Renal pelvis (tissue), 12 donors: ENCODE measurements at places on chromosomes 16 and 17.

DNA sequence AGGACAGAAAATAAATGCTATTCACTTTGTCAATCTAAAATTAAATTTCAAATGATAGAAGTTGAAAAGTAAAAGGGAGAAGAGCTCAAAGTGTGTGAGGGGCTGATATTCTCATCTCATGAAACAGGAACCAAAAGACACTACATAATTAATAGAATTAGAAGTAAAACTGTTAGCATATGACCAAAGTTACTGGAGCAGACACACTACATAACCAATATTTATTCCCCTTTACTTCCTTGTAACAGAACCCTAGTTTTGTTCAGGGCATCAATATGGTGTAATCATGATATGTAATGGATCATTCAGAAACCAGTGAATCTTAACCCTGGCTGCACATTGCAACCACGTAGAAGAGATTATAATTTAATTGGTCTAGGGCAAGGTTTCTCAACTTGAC lies 109.5 kb upstream of the SIAH1 start:
- no peak for DNase-seq

GRCh38 chr17:67386965-67387551 lies 10.0 kb downstream of the PITPNC1 start:
- no peak for DNase-seq

GRCh38 chr17:35731917-35732805 lies 722 bp downstream of the RASL10B start:
- DNase-seq = no peak

- DNase-seq = no peak
These were observed 2032.8 kb downstream of the TP53TG3F start for GRCh38 chr16:35492225-35492624.

GRCh38 chr16:68737046-68737729 lies at the start of gene CDH1:
Gene CDH1 (plus strand): TSS chr16:68737292. CDS start chr16:68737416, 124 bp downstream.
- DNase-seq = no peak

DNA sequence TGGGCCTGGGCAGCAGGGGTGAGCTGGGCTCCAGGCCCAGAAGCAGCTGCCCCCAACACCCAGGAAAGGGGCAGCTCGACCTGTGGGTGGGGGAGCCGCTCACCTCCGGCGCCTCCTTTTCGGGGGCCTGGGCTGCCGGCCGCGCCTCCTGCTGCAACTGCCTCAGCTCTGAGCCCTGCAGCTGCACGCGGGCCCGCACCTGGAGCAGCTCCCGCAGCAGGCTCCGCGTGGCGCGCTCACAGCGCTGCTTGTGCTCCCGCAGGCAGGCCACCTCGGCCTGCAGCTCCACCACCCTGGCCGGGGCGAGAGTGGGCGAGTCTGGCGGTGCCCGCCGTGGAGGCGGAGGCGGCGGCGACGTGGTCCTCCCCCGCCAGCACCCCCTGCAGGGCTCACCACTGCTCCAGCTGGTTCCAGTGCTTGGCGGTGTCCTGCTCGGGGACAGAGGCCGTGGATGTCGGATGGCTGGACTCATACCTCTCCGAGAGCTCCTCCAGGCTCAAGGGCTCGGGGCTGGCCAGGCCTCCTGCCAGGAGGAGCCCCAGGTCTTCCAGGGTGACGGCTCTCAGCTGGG lies 868 bp downstream of the CCDC154 start:
- DNase-seq = no peak

DNA sequence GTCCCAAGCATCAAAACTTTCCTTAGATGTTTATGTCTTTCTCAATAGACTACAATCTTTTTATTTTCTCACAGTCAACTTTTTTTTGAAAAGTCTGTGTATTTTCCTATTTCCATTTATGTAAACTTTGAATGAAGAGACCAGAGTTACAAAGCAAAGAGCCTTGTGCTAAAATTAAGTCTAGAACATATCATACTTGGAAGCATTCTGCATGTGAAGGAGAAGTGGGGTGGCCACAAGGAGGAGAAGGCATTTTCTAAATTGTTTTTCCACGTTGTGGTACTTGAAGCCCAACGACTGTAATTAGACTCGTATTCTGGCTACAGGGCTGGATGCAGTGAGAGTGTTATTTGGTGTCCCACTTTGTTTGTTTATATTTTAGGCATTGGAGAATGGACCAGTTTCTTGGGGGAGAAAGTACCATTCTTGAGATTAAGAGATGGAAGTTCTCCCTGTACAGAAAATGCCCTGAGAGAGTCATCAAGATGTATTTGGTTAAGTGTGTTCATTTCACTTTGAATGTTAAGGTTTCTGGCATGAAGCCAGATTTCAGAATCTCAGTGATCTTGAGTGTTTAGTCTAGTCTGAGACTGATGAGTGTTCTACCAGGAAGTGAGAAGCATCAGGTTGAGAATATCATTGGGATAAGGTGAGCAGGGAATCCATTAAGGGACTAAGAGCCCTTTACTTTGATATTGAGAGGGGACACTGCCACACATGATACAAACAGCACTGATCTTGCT lies 71.6 kb downstream of the MAP2K6 start:
- no peak for DNase-seq
